Stimulated activated CD8-positive, alpha-beta memory T cell treated with anti-CD3 and anti-CD28 coated beads, Interleukin-7, amount 100 ng/mL, for 24 hours (primary cell): ENCODE measurements at places on chromosomes 4 and X.

DNA sequence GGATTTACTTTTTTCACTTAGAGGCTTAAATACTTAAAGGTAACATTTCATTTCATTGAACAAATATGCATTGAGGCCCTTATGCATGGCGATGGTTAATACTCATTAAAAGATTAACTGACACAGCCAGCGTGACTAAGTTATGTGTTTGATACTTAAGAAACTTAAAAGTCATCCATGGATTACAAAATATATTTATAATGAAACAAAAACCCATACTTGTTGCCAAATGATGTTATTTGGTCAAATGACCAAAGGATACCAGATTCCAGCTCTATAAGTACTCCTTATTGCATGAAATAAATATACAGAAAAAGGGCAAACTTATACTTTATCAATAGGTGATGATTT, 26.7 kb downstream of the ZNF330 start:
- no peak for DNase-seq

- no peak for DNase-seq
These were observed 21.5 kb upstream of the LSM6 start for GRCh38 chr4:146154057-146154456.

DNA sequence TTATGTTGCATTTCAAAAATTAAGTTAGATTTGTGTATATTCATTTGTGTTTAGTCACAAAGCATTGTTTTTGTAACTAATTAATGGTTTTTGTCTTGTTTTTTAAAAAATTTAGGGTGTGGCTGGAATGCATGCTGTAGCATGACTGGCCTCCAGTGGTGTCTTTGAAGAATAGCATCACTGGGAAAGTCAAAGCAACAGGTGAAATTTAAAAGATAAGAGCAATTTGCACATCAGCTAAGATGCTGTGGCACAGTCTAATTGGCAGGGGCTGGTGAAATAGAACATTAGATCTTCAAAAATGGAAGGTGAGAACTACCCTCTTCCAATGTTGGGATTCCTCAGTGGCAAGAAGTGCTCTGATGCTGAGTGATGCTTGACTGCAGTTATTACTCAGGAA, 45.3 kb downstream of the ANK2 start:
- no peak for DNase-seq

DNA sequence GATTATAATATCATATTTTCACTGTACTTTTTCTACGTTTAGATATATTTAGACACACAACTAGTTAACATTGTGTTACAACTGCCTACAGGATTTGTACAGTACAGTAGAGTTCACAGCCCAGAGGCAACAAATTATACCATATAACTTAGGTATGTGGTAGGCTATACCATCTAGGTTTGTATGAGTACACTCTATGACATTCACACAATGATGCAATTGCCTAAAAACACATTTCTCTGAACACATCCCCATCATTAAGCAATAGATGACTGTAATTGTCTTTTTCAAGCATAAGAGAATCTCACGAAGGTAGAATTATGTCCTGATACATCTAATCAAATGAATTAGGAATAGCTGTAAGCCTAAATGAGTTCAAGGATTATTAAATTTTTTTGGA, 12.3 kb upstream of the TIGD2 start:
- no peak for DNase-seq

GRCh38 chrX:103363046-103363445, 6.7 kb downstream of the TCEAL9 start:
- no peak for DNase-seq

DNA sequence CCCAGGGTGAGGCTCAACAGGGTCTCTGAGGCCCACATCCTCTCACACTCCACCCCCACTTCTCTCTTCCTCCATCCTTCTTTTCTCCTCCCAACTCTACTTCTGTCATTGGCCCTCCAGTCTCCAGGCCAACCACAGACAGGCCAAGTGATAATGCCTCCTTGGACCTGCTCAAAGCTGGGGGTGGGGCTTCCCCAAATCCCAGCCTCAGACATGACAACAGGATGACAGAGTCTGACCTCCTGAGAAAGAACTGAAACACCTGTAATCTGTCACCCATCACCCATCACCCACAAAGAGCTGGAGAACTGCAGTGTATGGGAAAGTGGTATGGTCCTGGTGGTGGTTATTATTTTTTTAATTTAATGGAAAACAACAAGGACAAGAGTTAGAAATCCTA, 72.6 kb downstream of the SH3KBP1 start:
- no peak for DNase-seq
